NCI-H1417 treated with DMSO at 0.1 percent for 48 hours (cell line): ENCODE measurements at places on chromosomes 11 and 22.
A peak's percentile ranks its signal among the peaks of the same experiment; 100 is the strongest.

GRCh38 chr11:72040491-72041363 is 39.6 kb downstream of the NUMA1 start:
- peak; percentile 91 for DNase-seq

DNA sequence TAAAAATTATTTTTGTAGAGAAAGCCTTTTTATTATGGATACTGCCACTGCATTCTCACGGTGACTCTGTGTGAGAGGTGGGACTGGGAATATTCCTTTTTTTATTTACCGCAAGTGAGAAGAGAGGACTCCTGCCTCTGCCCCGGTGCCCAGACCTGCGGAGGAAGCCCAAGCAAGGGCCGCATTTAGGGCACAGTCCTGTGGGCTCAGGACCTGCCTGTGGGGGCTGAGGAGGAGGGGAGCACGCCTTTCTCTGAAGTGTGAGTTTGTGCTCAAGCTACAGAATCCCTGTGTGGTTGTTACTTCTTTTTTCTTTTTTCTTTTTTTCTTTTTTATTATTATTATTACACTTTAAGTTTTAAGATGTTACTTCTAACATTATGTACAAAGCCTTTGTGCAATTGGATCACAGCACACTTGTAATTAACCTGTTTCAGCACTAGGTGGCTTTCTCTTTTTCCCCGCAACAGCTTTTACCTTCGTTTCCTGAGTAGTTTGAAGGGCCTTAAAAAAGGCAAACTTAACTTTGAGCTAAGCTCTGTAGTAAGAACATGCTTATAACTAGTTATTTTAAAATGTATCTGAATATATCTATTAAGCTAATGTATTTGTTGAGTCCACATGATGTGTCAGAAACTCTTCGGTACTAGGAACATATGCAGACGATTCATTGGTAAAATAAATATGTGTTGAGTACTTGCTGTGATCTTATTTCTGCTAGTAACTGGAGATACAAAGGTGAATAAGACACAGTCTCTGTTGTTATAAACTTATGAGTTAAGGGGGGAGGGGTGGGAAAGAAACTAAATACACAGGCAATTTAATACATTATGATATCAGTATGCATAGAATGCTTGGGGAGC is 18.3 kb downstream of the AMOTL1 start:
- DNase-seq: no peak

DNA sequence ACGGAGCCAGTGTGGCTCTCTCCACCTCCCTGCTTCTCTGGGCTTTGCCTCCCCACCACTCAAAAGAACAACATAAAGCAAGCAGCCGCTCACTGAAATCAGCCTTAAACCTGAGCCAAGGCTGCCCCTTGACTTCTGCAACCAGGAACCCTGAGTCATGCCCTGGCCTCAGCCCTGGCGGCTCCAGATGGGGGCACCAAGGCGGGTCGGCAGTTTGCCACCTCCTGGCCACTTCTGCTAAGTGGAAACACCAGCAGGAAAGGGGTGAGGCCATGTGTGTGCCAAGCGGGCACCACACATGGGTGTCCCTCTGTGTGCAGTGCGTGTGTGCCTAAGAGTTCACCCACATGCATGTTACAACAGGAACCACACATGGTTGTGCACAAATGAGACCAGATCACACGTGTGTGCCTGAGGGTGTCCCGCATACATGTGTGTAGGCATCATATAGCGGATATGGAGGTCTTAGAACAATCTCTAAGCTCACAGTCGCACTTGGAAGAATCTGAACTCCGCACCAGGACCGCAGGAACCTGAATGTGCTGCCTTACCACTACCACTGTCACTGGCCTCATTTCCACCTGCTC is 221.2 kb downstream of the MN1 start:
- no peak for DNase-seq

GRCh38 chr11:96986516-96986915 is 596.7 kb downstream of the JRKL start:
- DNase-seq: no peak

DNA sequence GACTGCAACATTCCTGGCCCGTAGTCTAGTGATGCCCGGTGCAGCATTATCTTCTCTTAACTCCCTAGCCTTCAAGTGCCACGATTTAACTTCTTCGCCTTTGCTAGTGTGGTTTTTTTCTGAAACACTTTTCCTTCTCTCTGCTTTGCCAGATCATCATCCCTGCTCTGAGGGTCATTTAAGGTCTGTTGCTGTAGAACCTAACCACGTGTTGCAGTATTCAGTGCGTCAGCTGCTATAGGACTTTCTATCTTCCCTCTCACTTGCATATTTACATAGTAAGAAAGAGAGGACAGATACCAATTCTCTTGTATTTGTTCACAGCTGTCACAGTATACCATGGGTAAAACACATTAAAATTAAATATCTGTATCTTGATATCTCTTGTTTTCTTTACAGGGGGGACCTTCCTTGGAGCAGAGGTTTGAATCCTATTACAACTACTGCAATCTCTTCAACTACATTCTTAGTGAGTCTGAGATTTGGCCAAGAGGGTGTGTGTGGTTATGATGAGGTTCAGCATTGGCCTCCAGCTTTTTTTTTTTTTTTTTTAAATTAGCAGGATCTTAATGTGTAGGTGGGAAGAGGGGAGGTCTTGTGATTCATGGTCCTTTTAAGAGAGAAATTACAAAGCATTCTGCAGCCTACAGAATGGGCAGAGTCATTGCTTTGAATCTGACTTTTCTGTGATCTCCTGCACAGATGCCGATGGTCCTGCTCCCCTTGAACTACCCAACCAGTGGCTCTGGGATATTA is 13.5 kb downstream of the EIF3L start:
- no peak for DNase-seq

DNA sequence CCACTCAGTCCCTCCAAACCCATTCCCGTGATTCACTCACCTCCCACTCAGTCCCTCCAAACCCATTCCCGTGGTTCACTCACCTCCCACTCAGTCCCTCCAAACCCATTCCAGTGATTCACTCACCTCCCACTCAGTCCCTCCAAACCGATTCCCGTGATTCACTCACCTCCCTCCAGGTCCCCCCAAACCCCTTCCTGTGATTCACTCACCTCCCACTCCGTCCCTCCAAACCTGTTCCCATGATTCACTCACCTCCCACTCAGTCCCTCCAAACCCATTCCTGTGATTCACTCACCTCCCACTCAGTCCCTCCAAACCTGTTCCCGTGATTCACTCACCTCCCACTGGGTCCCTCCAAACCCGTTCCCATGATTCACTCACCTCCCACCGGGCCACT is 639.6 kb downstream of the BRD1 start:
- DNase-seq: no peak

DNA sequence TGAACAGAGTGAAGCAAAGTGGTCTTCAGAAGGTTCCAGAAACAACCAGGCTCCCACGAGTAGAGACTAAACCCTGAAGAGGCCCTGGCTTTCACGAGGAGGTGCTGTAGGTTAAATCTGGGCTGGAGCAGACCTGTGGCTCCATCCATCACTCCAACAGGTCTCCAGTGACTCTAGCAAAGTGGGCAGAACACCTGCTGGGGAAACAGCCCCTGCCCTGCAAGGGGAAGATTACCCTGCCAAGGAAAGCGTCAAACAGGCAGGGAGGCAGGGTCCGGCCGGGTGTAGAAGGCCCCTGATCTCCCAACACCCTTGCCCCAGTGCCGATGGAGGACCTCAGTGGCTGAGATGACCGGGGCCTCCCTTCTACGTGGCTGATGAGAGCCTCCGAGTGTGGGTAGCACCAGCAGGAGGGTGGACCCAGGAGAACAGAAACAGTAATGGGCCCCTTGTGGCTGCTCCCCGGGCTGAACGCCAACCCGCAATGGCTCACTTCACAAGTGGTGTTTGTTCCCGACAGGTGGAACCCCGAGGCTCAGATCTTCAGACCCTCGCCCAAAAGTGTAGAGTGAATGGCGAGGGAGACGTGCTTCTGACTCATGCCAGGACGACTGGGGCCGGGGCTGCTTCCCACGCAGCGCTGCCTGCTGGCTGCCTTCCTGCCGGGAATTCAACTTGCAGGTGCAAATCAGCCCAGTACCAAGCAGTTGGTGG is 112.0 kb downstream of the SHANK2 start:
- DNase-seq: no peak

- no peak for DNase-seq
These were observed 31.8 kb downstream of the BIRC2 start for GRCh38 chr11:102378818-102379217.

GRCh38 chr22:50296658-50297490 is 10.6 kb downstream of the PLXNB2 start:
- DNase-seq: no peak

DNA sequence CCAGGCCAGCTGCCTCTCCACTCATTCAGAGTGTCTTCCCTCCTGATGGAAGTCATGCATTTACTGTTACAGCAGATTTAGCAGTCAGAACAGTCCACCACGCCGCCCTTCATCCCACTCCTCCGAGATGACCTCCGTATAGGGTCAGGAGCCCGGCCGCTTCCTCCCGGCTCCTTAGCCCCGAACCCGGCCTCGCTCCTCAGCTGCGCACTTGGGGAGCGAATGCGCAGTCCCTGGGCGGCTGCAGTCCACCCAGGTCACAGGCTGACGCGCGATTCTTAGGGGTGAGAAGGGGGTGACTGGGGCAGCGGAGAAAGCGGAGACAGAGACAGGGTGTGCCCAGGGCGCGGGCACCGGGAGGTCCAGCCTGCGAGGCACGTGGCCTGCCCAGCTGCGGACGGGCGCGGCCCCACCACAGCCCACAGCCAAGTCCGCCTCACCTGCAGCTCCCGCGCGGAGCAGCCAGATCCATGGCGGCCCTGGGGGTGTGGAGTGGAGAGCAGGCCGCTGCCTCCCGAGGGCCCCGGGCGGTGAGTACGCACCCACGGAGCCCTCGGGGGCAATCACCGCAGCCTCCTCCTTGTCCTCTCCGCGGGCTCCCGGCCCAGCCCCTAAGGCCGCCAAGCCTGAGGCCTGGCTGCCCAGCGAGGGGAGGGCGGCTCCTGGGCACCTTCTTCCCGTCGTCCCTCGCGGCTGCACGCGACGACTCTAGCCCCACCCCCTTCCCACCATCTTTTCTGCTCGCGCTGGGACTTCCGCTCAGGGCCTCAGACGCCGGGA is 286.6 kb downstream of the BRD1 start:
- no peak for DNase-seq

DNA sequence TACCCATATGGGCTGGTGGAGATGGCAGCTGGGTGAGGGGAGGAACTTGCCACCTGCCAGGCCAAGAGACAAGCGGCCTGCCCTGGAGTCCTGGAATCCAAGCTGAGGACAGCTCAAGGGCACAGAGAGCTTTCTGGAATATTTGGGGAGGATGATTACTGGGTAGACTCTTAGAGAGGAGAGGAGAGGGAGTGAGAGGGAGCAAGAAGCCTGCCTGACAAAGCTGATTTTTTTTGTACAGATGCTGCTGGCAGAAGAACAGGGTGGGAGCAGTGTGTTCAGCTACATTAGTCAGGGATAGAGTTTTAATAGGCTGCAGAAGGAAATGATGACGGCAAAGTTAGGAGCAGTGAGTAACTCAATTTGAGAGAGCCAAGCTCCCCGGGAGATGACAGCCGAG is 299.3 kb downstream of the NXPE2 start:
- no peak for DNase-seq

GRCh38 chr11:8658321-8659057 is 24.0 kb downstream of the TRIM66 start:
- DNase-seq: peak; percentile 5

- no peak for DNase-seq
These were observed 1137.7 kb upstream of the CNTN5 start for GRCh38 chr11:97883086-97883485.

DNA sequence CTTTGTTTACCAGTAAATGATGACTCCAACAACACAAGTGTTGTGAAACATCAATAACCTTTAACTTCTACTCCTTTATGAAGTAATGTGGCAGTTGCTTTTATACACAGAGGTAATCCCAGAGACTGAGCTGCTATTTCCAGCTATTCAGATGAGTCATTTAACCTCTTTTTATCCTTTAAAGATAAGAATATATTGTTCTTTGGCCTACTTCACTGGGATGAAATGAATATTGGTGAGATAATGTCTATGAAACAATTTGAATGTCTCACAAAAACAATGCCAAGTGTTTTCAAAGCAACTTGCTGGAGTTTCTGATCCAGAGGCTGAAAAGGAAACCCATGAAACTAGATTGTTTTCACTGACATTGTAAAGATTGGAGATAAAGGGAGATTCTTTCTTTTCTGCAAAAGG is 564.4 kb upstream of the LUZP2 start:
- DNase-seq: no peak

DNA sequence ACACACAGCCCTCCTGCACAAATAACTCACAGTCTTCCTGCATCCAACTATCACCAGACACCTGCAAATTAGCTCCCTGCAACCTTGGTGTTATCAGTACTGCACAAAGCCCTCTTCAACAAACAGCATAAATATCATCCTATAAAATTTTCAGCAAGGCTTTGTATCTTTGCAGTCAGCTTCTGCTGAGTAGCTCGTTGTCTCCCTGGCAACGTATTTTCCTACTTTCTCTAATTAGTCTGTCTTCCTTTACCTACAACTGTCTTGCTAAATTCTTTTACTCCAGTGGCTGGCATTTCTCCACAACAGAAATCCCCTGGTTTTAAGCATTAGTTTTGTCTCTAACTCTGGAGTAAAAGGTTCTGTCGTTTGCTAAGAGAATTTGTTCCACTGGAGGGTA is 3.9 kb downstream of the OR8D4 start:
- no peak for DNase-seq

GRCh38 chr11:121644187-121644512 is 191.4 kb upstream of the SORL1-AS1 start:
- DNase-seq: no peak

DNA sequence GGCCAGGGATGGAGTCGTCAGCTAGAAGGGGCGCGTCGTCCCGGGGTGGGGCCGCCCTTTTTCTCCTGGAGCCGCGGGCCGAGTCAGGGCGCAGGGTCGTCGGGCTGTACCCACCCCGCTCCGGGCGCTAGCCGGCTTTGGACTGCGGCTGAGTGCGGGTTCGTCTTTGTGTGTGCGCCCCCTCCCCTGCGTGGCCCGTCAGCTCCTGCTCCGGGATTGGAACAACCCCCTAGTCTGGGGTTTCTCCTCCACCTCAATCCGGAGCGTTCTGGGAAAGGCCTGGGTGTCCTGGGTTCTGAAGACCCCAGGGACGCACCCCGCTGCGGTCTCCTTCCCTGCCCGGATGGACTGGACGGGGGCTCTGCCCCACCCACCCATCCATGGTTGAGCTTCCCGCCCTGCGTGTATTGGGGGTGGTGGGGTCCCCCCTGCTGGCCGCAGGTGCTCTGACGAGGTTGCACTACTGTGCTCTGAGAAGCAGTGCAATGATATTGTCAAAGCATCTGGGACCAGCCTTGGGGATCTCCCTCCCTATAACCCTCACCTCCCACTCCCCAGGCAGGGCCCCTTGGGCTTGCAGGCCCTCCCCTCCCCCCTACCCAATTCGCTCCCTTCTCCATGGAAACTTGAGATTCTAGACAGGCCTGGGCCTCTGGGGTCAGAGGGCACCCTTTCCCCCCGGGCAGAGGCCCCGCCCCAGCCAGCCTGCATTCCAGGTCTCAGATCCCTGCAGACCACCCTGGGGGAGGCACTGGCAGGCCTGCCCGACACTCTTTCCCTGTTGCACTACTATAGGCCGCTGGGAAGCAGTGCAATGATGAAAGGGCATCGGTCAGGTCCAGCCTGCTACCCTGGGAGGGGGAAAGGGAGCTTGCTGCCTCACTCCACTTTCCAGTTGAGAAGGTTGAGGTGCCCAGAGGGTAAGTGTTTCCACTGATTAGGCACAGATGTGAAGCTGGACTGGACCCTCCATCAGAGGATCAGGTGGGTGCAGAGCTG is 10.7 kb downstream of the SDF2L1 start:
- DNase-seq: no peak
